Suppressor macrophage treated with lipopolysaccharide for 4 hours (primary cell): ENCODE measurements at places on chromosomes 16 and 17.

GRCh38 chr16:12532871-12533610 is 270.6 kb downstream of the CPPED1 start:
- DNase-seq = no peak

GRCh38 chr17:8012996-8013640 is 10.7 kb downstream of the GUCY2D start:
- no peak for DNase-seq

- DNase-seq = no peak
These were observed 45.0 kb upstream of the MRPS23 start for GRCh38 chr17:57894848-57895247.

- DNase-seq = no peak
These were observed 25.0 kb upstream of the GNG13 start for GRCh38 chr16:825341-826061.

- no peak for DNase-seq
These were observed 24.8 kb upstream of the ENGASE start for GRCh38 chr17:79049821-79050220.

- peak; percentile 22 for DNase-seq
These were observed 785 bp downstream of the NME3 start for GRCh38 chr16:1770328-1771187.

DNA sequence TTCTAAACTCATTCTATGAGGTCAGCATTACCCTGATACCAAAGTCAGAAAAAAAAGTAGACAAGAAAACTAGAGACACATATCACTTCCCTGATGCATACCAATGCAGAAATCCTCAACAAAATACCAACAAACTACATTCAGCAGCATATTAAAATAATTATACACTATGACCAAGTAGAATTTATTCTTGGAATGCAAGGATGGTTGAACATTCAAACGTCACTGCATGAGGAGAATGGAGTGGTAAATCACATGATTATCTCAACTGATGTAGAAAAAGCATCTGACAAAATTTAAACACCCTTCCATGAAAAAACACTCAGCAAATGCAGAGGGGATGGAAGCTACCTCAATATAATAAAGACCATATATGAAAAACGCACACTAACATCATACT is 155.0 kb upstream of the KCNJ18 start:
- DNase-seq = no peak

- no peak for DNase-seq
These were observed 4.4 kb upstream of the PVALEF start for GRCh38 chr17:81160747-81161453.

DNA sequence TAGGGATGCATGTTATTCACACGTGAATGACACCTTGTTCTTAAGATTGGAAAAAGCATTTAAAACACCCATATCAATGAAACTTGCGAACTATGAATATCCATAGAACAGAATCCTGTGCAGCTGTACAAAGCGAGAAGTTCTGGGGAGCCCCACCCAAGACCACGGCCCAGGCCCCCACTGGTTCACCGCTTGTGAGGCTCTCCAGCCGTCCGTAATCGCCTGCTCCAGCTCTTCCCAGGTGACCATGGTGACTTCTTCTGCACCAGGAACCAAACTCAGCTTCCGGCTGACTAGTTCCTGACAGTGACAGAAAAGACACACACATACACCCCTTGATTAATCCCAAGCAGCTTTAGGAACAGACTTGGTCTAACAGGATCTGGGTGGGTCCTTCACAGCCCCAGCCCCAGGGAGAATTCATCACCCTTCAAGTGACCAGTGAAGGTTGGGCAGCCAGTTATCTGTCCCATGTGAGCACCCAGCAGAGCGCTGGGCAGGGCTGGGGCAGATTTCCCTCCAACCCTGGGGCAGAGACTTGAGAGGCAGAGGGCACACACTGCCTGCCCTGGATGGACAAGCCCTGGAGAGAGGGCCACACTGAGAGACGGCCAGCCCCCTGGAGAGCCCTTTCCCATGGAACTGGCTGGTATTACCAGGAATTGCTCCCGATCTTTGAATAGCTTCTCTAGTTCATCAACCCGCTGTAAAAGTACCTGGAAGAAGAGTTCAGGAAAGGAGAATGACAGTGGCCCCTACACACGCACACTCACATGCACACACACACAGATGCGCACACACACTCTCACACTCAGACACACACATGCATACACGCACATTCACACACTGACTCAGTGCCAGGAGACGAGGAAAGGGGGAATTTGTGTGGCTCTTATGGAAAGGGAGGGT is 3.6 kb downstream of the QRICH2 start:
- DNase-seq = no peak

- no peak for DNase-seq
These were observed 27.0 kb downstream of the TMC6 start for GRCh38 chr17:78101542-78101941.

DNA sequence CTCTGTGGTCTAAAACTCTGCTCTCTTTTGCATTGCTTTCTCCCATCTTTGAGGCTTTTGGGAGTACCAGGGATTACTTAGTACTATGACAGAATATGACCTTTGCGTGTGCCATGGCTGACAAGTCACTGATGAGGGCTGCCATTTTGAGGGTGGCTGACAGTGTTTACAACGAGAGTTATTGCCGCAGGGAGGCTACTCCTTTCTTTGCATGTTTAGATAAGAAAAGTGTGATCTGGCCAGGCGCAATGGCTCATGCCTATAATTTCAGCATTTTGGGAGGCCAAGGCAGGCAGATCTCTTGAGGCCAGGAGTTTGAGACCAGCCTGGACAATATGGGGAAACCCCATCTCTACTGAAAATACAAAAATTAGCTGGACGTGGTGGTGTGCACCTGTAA is 77.5 kb downstream of the GSG1L start:
- DNase-seq = no peak

GRCh38 chr17:28693869-28694268 is 17.8 kb downstream of the PROCA1 start:
- no peak for DNase-seq

- no peak for DNase-seq
These were observed 33.8 kb downstream of the EPN2 start for GRCh38 chr17:19270704-19271611.

- peak; percentile 31 for DNase-seq
These were observed 8.8 kb upstream of the CNOT1 start for GRCh38 chr16:58638148-58639036.

GRCh38 chr17:9274973-9275372 is 253.7 kb downstream of the NTN1 start:
- DNase-seq = no peak

- DNase-seq = peak; percentile 41
These were observed 365.2 kb downstream of the C16orf95 start for GRCh38 chr16:86951831-86952598.
